ENCODE measurements at places on chromosomes 2 and 18.

- DNase-seq: no peak
Observed at GRCh38 chr2:239805414-239805813, 219.7 kb downstream of the NDUFA10 start.

GRCh38 chr2:45191976-45192375 lies 182.7 kb upstream of the SIX2 start:
- DNase-seq: no peak

- DNase-seq: no peak
Observed at GRCh38 chr2:127818241-127818640, 7.3 kb upstream of the WDR33 start.

- no peak for DNase-seq
Observed at GRCh38 chr2:105849431-105850179, 104.9 kb downstream of the NCK2 start.

DNA sequence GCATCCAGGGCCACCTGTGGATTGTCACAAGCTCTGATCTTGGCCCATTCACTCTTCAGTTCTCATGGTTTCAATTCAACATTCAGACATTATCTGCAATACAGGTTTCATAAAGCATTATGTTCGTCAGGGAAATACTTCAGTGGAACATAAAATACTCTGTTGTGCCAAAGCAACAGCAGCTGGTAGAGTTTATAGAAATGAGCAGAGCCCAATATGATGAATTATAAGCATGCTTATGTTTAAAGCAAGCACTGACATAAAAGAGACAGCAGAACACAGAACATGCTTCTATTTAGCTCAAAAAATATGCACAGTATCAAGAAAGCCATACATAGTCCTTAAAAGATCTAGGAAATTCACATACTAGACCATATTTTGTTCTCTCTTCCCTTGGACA lies 71.3 kb downstream of the PDK1 start:
- DNase-seq: no peak

GRCh38 chr2:188940171-188940570 lies 34.0 kb upstream of the COL3A1 start:
- DNase-seq: no peak

- DNase-seq: no peak
Observed at GRCh38 chr2:26043862-26044696, 10.2 kb downstream of the RAB10 start.

DNA sequence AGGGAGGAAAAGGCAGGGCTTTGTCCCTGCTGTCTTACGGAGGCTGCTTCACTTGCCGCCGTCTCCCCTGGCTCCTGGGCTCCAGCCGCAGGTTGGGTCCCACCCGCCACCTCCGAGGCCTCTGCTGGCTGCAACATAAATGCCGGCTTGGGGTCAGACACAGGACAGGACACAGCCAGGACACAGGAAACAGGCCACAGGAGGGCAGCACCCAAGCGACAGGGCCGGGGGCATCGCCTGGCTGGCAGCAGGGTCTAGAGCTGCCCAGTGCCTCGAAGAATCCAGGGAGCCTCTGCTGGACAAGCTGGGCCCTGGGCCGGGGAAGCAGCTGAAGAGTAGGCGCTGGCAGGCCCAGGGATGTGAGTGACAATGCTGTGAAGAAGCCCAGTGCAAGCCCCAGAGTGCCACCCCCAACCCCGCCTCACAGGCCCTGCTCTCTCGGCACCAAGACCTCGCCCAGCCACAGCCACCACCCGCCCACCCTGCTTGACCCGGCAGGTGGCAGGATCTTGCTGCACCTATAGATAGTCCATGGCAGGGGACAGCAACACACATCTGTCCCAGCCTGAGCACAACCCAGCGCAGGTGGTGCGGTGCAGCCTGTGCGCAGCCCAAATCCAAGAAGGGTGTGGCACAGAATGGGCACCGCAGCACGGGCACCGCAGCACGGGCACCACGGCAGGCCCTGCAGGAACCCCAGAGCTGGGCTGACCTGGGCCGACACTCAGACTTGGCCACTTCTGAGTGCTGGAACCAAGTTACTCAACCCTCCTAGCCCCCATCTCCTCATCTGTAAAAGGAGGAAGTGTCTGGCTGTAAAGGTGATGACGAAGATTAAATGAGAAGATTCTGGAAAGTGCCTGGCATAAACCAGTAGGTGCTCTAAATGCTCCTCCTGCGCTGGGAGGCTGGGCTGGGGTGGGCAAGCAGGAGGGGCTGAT lies 55.6 kb downstream of the BIN1 start:
- no peak for DNase-seq

DNA sequence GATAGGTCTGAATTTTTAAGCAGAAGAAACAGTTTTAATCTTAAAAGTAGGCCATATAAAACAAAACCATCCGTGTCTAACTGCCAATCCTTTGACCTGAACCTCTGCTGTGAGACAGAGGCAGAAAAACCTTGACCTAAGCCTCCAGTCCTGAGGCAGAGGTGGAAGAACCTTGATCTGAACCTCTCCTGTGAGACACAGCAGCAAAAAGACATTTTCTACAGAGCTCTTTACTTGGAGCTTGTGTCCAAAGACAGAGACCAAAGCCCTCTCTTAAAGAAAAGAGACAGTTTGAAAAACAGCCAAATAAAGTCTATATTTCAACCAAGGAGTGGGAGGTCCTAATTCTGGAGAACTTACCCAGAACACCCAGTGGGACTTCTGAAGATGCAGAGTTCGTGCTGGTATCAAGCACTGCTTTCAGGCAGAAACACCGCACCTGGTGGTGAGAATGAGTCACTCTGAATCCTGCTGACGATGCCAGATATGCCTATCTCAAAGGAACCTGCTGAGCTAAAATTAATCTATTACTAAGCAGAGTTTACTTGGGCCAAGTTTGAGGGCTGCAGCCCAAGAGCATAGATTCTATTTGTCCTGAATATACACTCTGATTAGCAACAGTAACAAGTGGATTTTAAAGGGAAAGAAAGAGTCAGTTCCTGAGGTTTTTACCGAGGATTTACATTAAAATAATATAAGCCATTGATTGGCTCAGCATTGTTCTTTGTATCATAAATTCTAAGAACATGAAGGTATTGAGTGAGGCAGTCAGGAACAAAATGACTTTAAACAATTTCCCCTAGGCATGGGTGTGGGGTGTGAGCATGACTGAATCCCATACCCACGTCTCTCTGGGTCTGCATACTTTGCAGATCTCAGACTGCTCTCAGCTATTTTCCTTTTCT lies 806.4 kb downstream of the TRIB2 start:
- peak; percentile 37 for DNase-seq

GRCh38 chr2:8611246-8611645 lies 70.6 kb upstream of the ID2 start:
- no peak for DNase-seq

DNA sequence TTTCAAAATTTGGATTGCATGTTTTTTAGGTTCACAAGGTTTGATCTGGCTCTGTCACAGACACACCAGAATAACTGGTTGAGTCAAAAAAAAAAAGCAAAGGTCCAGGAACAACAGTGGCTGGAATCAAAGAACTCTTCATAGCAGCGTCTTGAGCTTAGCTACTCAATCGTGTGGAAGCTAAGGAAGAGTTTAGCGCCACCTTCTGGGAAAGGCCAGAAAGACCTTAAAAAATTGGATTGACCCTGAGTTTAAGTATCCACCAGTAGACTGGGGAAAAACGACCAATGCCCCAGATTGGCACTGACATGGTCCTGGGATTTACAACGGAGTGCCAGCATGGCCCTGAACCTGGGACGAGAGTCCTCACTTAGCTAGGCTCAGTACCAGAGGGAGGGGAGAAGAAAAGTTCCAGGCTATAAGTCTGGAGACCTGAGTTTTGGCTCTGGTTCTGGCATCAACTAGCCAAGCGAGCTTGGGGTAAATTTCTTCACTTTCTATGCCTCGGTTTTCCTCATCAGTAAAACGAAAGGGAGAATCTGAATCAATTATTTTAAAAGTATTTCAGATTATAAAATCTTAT lies 71.1 kb upstream of the TFCP2L1 start:
- DNase-seq: peak; percentile 77

GRCh38 chr2:119596638-119597037 lies 52.4 kb downstream of the CFAP221 start:
- no peak for DNase-seq

DNA sequence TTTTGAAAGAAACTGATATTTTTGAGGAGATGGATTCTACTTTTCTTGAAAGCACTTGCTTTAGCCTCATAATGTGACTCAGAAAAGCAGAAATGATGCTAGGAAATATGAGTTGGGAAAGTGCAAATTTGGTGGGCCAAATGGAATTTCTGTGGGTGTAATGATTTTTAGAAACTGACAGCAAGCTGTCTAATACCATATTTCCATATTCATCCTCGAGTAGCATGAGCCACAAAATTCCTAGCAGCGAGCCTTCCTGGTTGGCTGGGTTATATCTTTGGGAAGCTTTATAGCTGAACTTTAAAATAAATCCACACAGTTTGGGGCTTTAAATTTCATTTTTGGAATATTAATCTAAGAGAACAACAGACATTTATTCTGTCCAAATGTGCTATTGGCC lies 190.0 kb downstream of the DSC3 start:
- DNase-seq: no peak

DNA sequence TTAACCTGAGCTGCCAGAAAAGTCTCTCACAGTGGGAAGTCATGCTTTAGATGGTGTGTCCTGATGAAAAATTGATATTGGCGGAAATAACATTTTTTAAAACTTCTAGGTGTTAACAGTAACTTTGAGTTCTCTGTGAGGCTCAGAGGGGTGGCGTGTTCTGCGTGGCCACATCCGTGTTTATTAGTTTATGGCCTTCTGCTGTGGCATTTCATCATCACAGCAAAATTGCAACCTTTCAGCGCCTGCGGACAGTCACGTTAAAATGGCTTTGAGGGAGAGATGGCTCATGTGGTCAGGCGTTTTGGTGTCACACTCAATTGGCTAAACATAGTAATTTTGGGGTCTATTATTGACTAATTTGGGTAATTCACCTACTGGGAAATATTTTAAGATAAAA lies 42.4 kb downstream of the KLHL29 start:
- DNase-seq: no peak

- no peak for DNase-seq
Observed at GRCh38 chr2:241933179-241933911, 63.8 kb downstream of the RTP5 start.

- no peak for DNase-seq
Observed at GRCh38 chr2:26635401-26635800, 5.8 kb downstream of the CIB4 start.

DNA sequence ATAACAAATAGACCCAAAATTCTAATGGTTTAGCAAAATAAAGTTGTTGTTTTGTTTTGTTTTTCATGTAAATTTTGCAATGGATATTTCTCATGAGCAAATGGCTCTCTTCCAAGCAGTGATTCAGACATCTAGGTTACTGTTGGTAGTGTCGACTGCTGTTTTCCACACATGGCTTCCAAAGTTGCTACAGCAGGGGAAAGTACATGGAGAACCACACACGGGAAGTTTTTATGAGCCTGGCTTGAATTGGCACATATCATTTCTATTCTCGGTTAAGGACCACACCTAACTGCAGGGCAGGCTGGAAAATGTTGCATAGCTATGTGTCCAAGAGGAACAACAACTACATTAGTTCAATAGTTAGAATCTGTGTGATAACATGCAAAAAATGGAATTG lies 262.1 kb downstream of the GALNT13 start:
- no peak for DNase-seq

GRCh38 chr2:133838642-133839365 lies 270.5 kb upstream of the NCKAP5 start:
- DNase-seq: no peak

GRCh38 chr2:38775097-38775920 lies 2.7 kb upstream of the GEMIN6 start:
- no peak for DNase-seq

DNA sequence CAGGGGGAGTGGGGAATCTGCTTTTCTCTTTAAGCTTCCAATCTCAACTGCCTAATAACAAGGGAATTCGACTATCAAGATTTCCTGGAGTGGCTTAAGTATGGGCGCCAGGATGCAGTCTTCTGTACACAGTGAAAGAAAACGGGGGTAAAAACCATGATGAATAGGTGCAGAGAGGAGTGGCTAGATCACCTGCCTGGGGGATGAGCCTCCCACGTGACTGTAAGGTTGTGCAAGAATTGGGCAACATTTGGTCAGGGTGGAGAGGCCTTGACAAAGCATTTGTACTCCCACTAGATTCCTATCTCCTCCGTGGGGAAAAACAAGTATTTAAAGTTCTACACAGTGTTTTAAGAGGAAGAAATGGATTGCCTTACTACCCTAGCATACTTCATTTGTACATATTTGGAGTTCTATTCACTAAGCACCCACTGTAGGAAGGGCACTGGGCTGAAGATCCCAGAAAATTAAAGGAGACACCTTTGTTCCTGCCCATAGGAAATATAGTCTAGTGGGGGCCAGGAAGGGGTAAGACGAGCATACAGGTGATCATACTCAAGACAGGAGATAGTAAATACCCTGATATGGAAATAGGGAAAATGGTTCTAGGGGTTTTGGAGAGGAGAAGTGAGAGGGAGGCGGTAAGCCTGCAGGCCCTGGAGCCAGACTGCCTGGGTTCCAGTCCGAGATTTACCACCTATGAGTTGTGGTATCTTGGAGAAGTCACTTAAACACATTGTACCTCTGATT lies 29.2 kb downstream of the EPAS1 start:
- no peak for DNase-seq

- DNase-seq: no peak
Observed at GRCh38 chr18:25299426-25300300, 52.3 kb downstream of the ZNF521 start.

DNA sequence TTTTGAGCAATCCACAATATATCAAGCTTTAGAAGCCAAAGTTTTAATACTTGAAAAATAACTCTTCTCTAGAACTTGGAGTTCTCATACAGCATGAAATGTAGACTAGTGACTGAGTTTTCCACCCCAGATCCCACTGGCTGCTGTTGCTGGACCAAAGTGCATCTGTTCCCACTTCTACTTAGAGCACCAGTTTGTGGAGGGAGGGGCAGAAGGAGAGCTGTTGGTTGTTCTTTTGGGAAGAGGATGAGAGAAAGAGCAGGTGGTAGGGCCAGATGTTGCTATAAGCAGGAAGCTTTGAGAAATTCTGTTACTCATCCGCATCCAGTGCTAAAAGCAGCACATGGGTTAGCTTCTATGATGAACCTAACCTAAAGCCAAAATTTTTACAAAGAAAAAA lies 59.0 kb downstream of the MBD2 start:
- no peak for DNase-seq

GRCh38 chr2:96097951-96098823 lies 18.2 kb downstream of the ADRA2B start:
- no peak for DNase-seq

DNA sequence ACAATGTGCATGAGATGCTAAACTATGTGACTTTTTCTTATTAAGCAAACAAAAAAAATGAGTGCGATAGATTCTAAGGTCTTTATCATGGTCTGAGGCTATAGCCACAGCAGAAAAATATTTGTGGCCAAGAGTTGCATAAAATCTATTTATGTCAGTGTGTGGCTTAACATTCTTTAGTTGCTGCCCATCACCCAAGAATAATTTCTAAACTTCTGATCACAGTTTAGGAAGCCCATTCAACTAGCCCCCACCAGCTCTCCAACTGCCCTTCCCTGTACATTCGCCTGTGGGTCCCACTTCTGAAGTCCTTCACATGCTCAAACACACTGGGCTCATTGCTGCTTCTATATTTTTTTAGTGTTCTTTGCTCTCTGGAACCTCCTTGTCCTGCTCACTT lies 107.1 kb downstream of the CTNNA2 start:
- no peak for DNase-seq
